Pulmonary artery endothelial cell (primary cell): ENCODE measurements at places on chromosomes 5 and 9.

- DNase-seq = no peak
Observed at GRCh38 chr5:11902201-11902619, 2.0 kb downstream of the CTNND2 start.

GRCh38 chr9:2764353-2764752 is 47.0 kb downstream of the KCNV2 start:
- no peak for DNase-seq

DNA sequence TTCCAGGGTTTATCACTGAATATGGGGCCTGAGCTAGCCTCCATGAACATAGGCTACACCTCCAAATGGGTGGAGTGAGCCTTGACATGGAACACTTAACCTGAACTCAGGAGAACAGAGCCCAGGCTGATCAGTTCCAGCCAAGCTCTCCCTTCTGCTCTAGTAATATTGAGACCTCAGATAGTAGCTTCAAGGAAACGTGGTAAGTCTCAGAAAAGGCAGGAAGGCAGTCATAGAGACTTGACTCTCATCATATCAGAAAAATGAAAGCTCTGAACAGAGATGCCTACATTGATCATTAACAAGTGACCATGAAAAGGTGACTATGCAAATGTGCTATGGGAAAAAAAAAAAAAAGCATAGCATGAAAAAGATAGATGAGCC is 40.5 kb upstream of the MYO10 start:
- DNase-seq = no peak

DNA sequence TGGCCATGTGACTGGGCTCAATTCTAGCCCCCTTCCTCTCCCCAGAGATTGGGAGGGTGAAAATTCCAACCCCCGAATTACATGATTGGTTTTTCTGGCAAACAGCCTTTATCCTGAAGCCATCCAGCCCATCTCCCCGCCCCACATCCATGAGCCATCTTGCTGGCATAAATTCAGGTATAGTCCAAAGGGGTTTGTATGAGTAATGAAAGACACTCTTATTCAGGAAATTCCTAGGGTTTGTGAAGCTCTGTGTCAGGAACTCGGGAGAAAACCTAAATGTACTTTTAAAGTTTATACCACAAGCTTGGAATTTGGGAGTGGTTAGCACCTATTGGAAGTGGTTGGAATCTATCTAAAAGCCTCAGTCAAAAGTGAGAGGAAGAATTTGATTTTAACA is 80.6 kb upstream of the SIMC1 start:
- no peak for DNase-seq

GRCh38 chr5:97087138-97087537 is 55.3 kb downstream of the LIX1 start:
- DNase-seq = no peak

GRCh38 chr5:5587474-5587873 is 165.0 kb downstream of the ICE1 start:
- no peak for DNase-seq

GRCh38 chr9:19137282-19137681 is 10.0 kb upstream of the PLIN2 start:
- no peak for DNase-seq

DNA sequence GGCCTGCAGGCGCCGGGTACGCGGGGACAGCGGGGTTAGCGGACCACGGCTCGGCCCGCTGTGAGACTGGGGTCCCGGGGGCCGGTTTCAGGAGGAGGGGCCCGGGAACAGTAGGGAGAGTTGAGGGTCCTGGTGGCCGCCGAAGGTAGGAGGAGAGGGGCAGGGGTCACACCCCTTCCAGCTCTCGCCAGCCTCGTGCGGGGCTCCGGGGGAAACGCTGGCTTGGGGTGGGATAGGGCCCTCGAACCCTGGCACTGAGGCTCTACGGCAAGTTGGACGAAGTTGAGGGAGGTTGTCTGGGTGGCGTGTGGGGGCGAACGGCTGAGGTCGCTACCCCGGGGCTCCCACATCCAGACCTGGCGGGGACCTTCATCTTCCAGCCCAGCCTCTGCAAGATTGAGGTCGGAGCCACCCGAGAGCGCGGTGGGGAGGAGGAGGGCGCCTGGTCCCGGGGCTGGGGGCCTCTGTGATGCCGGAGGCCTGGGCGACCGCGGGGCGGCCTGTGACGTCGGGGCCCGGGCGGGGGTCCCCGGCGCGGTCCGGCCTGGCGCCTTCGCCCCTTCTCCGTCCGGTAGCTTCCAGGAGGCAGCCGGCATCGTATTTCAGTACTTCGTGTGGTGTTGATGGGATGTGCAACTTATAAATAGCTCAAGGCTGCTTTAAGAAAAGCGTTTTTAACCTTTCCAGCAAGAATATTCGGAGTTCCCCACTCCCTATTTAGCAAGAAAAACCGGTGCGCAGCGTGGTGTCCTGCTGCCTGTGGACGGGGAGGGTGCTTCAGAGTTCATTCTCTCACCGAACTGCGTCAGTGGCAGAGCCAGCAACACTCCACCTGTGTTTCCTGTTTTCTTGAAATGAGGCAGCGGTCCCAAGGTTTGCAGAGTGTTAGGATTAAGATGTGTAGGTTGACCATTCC is 902 bp downstream of the HABP4 start:
- no peak for DNase-seq

- no peak for DNase-seq
Observed at GRCh38 chr9:118782790-118783463, 586.3 kb downstream of the BRINP1 start.

GRCh38 chr5:5886812-5887486 is 464.5 kb downstream of the ICE1 start:
- DNase-seq = no peak
